ENCODE measurements at places on chromosomes 16 and 17.

DNA sequence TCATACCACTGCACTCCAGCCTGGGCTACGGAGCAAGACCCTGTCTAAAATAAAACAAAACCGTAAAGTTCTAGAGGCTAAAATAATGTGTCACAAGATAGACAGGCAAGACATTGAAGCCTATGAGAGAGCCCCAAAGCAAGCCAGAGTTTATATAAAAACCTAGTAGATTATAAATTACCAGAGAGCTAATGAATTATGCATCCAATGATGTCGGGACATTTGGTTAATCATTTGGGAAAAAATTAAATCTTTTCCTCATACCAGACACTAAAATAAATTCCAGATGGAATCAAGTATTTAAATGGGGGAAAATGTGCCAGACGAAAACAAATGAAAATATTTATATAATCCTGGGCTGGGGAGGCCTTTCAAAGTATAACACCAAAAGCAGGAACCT is 24.2 kb downstream of the CCDC40 start:
- no peak for DNase-seq
- H3K27ac ChIP-seq = no peak overlapping the region

GRCh38 chr17:57484826-57485565 is 228.7 kb downstream of the MSI2 start:
- no peak for DNase-seq
- no peak overlapping the region for H3K4me3 ChIP-seq

DNA sequence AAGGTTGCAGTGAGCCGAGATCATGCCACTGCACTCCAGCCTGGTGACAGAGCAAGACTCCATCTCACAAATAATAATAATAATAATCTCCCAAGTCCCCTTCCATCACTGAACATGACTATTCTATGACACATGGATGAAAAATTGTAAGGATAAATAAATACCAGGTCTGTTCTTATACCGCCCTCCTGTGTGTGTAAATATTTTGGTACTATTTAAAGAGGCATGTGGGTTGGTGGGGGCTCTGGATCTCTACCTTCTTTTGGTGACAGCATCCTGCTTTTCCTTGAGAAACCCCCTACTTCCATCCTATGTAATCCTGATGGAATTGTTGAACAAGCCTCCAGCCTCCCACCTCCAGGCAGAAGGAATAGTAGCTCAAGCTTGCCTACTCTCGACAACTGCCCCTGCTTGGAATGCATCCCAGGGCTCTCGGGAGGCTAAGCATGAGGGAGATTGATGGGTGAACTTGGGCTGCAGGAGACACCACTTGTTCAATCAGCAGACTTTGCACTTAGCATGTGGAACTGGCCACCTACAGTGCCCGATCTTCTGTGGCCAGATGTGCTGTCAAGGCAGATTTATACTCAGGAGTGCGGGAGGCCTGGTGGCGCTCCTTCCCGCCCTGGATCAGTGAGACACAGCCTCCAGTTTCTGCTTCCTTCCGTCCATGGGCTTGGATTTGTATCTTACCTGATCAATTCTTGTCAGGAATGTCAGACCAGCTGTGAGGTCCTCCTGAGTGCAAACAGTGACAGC is 287.4 kb downstream of the SLC39A11 start:
- H3K27me3 ChIP-seq = peaks cover 1% of the 10 kb centered on the region
- H3K36me3 ChIP-seq = no peaks in the 10 kb centered on the region
- no peak for DNase-seq
- no peaks in the 10 kb centered on the region for H3K4me1 ChIP-seq

DNA sequence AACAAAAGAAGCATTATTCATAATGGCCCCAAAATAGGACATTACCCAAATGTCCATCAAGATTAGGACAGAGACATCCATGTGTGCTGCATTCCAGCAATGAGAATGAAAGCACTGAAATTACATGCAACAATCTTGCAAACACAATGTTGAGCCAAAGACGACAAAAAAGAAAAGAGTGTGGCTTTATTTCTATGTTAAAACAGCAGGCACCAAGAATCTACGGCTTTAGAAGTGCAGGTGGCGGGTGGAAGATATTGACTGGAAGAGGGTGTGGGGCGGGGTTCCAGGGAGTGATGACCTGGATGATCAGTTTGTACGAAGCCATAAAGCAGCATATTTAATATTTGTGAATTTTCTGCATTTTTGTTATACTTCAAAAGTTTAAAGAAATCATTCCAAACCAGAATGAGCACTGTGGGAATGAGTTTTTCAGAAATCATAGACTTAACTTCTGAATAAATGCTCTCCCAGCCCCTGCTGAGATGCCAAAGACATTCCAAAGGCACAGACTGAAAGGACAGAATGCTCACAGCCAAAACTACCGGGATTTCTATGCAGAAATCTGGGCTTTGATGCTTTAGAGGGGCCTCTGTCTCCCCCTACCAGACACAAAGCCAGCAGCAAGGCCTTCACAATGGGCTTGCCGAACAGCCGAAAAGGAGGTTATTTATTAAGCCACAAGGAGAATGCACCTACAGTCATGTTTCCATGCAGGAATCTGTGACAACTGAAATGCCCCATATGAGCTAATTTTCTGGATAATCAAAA is 361.6 kb downstream of the GRIN2A start:
- no peak overlapping the region for H3K27ac ChIP-seq
- H3K27me3 ChIP-seq = no peaks in the 10 kb centered on the region
- peaks cover 10% of the 10 kb centered on the region for H3K4me1 ChIP-seq
- no peak overlapping the region for H3K4me3 ChIP-seq
- DNase-seq = peak; percentile 31
- H3K36me3 ChIP-seq = no peaks in the 10 kb centered on the region

- peaks cover 10% of the 10 kb centered on the region for H3K4me1 ChIP-seq
- H3K27me3 ChIP-seq = peaks cover 9% of the 10 kb centered on the region
- no peak overlapping the region for H3K27ac ChIP-seq
- H3K36me3 ChIP-seq = peaks cover 4% of the 10 kb centered on the region
These were observed 1.8 kb downstream of the NME4 start for GRCh38 chr16:398561-399339.

DNA sequence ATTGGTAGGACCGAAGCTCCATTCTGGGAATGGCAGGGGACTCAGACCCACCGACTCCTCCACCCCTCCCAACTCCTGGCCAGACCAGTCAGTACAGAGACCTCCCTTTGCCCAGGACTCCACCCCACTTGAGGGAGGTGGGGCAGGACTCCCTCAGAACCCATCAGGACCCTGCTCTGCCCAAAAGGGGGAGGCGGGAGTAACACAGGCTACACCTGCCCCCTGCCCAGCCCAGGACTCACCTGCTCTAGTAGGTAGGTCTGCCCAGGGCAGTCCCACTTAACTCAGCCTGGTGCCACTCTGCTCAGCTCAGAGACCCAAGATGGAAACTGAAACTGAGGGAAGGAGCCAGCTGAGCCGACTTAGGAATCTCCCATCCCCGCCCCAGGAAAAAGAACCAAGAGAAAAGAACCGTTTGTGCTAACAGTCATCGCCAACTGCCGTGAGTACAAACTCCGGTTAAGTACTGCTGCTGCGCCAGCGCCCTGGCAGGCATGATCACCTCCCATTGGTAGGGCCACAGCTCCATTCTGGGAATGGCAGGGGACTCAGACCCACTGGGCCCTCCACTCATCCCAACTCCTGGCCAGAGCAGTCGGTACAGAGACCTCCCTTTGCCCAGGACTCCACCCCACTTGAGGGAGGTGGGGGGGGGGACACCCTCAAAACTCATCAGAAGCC is 503 bp downstream of the DHX58 start:
- H3K4me1 ChIP-seq = no peaks in the 10 kb centered on the region
- DNase-seq = no peak
- H3K27me3 ChIP-seq = peaks cover 8% of the 10 kb centered on the region
- H3K27ac ChIP-seq = no peak overlapping the region
- peaks cover 7% of the 10 kb centered on the region for H3K36me3 ChIP-seq
- no peak overlapping the region for H3K4me3 ChIP-seq

GRCh38 chr17:19759568-19760549 is 11.8 kb upstream of the ALDH3A1 start:
- peaks cover 8% of the 10 kb centered on the region for H3K4me1 ChIP-seq
- no peak for DNase-seq
- no peak overlapping the region for H3K4me3 ChIP-seq
- no peak overlapping the region for H3K27ac ChIP-seq
- H3K36me3 ChIP-seq = no peaks in the 10 kb centered on the region
